Stimulated activated CD4-positive, alpha-beta T cell treated with anti-CD3 and anti-CD28 coated beads, Interleukin-2, amount 100 ng/mL, for 48 hours (primary cell): ENCODE measurements at places on chromosomes 5 and 9.

- no peak for DNase-seq
These were observed 66.4 kb downstream of the EBF1 start for GRCh38 chr5:159033351-159033657.

- DNase-seq = no peak
These were observed 24.1 kb downstream of the TENT4A start for GRCh38 chr5:6737043-6737941.

DNA sequence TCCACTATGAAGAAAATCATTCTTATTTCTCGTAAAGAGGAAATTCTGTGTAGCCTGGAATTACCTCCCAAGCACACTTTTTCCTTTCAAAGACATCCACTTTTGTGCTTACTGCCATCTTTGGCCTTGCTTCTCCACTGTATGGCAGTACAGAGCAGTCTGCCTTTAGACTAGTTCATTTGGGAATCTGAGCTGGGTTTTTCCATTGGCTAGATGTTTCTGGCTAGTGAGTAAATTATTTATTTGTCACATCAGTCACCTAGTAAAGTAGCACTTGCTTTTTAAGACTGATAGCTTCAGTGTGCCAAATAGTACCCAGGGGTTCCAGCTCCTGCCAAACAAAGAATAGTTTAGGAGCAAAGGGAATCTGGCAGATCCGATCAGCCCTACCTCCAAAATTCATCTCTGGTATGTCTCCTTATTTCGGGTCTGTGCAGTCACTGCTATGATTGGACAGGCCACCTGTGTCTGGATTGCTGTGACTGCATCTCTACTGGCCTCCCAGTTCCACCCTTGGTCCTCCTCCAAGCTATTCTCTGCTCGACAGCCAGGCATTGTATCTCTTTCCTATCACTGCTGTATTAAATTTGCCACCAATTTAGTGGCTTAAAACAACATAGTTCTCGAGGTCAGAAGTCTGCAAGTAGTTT lies 97.6 kb downstream of the NUDT12 start:
- no peak for DNase-seq

DNA sequence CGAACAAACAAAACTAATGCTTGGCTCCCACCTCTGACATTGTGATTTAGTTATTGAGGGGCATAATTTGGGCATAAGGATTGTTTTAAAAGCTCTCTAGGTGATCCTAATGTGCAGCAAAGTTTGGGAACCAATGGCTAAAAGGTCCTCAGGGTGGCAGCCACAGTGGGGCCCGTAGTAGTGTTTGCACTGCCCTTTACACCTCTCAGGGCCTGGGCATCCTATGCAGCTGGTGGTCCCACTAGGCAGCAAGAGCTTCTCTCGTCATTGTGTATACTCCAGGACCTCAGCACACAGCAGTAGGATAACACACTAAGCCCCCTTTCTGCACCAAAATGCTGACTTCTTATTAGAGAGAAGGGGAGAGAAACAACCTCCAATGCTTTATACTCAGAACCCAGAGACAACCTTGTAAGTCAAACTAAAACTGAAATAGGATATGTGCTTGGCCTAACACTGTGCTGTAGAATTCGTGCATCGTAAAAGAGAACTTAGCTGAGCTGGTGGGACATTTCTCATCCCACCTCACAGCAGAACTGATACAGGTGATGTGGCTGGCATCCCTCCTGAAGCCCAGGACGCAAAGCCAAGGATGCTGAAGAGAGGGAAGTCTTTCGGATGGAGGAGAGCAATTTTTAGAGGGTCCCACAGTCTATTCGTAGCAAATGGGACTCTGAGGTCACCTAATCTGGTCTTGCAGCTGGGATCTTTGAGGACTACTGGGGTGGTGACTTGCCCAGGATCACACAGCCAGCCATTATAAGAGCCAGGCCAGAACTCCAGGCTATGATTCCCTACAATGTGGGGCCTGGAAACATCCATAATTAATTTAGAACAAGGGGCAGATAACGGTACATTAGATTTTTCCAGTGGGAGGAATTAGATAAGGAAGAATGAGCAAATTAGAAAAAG lies 1.2 kb downstream of the GLRX start:
- DNase-seq = no peak

DNA sequence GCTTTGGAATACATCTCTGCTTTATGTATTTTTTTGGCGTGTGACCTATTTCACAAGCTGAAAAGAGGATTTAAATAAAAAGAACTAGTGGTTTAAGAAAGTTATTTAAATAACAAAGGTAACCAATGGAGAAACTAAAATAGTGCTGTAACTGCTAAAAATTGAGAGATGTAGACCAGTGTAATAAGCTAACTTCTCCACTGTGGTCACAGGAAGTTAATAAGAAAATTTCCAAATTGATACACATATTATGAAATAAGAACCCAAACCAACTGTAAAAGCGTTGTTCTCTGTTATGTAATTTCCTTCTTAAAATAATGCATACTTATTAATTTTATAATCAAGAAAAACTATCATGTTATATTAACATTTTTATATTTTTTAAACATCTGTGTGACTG lies 29.1 kb upstream of the ZFAND5 start:
- DNase-seq = no peak

GRCh38 chr5:55895346-55895745 lies 44.2 kb downstream of the IL31RA start:
- DNase-seq = no peak

DNA sequence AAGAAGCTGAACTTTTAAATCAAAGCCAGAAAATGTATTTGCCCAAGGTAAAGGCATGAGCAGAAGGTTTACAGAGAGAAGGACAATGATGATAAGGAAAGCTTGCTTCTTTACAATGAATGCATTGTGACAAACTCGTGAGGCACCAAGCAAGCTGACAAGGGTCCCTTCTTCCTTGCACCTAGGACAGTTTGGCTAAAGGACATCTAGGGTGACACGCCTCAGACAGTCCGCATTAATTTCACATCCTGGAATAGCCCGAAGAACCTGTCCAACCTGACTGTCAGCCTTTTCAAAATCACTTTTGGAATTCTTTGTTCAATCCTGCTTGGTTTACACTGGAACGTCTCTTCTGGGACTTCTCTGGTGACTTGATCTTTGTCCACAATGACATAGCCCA lies 146.4 kb upstream of the MAP3K1 start:
- no peak for DNase-seq

DNA sequence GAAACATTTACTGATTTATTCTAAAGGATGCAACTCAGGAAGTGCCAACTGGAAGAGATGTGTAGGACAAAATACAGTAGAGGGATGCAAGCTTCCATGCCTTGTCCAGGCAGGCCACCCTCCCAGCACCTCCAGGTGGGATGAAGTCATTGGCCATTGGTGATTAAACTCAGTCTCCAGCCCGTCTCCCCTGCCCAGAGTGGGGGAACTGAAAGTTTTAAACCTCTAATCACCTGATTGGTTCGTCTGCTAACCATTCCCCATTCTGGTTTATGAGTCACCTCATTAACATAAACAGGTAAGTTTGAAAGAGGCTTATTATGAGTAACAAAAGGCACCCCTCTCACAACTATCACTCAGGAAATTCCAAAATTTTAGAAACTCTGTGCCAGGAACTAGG lies 8.1 kb downstream of the TNFAIP8 start:
- DNase-seq = no peak

GRCh38 chr5:105688227-105688792 lies 1982.4 kb downstream of the EFNA5 start:
- DNase-seq = no peak

- no peak for DNase-seq
These were observed 499.8 kb upstream of the GRIA1 start for GRCh38 chr5:152990649-152991048.

DNA sequence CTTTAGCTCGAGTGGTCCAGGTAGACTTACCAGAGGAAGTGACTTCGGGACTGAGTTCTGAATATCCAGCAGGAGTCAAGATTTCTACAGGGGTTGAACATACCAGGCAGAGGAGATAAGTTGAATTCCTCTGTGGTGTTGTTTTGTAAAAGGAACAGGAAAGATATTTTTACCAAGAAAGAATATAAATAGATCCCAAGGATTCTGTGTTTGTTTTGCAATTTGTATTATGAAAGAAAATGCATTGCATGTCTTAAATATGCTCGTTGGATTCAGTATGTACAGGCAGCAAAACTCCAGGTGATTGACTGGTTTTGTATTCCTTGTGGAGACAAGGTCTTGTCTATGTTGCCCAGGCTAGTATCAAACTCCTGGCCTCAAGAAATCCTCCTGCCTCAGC lies 197.8 kb downstream of the FRMD3 start:
- no peak for DNase-seq

- DNase-seq = no peak
These were observed 3.5 kb downstream of the SLC34A3 start for GRCh38 chr9:137234055-137234697.

DNA sequence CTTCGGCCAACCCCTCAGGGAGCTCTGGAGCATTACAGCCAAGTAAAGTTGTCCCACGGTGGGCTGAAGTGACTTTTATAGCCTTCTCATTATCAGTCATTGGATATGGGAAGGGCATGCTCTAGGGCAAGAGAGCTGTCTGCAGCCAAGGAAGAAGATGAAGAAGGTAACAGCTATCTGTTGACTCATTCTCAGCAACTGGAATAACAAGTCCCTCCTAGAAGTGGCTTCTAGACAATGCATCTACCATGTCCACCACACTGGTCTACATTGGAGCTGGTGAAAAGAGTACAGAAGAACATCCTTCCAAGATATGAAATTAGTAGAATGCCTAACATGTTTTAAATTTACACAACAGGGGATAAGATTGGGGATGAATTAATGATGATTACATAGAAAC lies 524.2 kb downstream of the ACTL7B start:
- DNase-seq = no peak

GRCh38 chr5:42596817-42597216 lies 159.8 kb upstream of the CCDC152 start:
- no peak for DNase-seq

DNA sequence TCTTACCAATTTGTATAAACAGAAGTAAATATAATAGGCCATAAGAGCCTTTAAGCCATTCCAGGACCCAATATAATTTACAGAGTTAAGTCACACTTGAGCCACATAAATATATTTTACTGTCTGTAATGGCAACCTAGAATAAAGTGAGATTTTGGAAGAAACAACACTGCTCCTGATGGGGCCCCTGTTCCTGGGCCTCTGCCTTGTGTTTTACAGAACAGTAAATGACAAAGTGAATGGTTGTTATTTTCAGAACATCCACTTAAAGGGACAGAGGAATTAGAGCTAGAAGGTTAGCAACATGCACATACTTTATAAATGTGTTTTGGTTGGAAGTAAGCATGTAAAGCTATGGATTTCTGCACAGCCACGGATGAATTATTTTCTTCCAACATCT lies 3.6 kb downstream of the PTGER4 start:
- DNase-seq = no peak

- DNase-seq = no peak
These were observed 1.2 kb downstream of the SGCD start for GRCh38 chr5:156328161-156328560.

DNA sequence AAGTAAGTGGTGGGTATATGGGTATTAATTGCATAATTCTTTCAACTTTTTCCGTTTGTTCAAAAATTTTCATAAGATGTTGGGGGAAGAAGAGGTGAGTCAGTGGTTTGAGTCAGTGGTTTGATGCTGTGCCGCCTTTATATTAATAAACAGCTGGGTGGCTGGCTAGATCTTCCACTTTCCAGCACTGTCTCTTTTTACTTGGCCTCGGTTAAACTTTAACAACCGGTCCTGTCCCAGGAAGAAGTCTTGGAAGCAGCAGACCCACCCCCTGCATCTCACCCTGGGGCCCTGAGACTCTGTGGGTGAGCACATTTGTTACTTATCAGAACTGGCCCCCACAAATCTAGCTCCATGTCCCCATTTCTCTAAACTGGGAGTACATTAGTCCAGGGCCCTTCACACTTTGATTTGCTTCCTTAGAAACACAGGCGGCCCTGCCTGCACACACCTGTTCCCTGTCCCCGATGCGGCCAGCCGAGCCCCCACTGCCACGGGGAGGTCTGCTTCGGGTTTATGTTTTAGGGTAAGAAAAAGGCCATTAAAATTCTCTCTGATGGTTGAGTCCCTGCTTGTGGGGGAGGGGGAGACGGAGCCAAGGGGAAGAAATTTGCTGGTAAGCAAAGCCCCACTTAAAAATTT lies 90.7 kb downstream of the PTCH1 start:
- no peak for DNase-seq

GRCh38 chr9:86550401-86550800 lies 196.2 kb upstream of the TUT7 start:
- DNase-seq = no peak

- no peak for DNase-seq
These were observed 28.7 kb downstream of the SMIM32 start for GRCh38 chr5:136164226-136164625.

DNA sequence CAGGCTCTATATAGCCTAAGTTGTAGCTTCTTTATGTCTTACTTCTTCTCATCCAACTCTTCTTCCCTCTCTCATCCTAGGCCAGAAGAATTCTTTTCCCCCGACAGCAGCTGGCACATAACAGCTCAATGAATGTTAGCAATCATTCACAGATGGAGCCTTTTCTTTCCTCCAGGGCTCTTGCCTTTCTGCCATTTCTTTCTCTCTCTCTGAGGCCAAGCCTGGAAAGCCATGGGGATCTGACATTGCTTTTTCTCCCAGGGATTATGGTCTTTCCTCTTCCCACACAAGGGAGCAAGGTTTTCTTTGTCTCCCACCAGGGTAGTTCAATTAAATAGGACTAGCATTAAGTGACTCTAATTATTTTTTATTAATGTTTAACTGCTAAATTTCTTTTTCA lies 20.5 kb downstream of the SMIM15 start:
- no peak for DNase-seq

- no peak for DNase-seq
These were observed 36.3 kb downstream of the SPATA31D1 start for GRCh38 chr9:82024908-82025307.

GRCh38 chr5:151670953-151671636 lies 15.6 kb downstream of the SPARC start:
- DNase-seq = no peak

GRCh38 chr5:153782589-153783361 lies 255.9 kb downstream of the FAM114A2 start:
- no peak for DNase-seq

DNA sequence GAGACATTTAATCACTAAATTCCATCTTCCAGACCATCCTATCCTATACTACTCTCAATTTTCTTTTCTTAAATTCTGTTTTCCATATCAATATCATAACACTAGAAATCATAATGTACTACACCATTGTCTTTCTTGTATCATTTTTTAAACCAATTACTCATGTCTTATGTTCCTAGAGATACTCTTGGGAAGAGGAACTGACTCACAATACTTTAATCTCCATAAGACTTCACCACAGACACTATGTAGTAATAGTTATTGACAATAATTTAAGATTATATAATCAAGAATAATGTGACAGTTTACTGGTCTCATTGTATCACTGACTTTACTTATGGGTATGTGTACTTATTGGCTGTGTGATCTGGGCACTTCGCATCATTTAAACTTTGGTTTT lies 43.8 kb downstream of the PCDHGC5 start:
- no peak for DNase-seq

GRCh38 chr5:121288781-121289180 lies 562.9 kb upstream of the FTMT start:
- no peak for DNase-seq
